Renal cortical epithelial cell (primary cell): ENCODE measurements at places on chromosomes 3 and 15.

DNA sequence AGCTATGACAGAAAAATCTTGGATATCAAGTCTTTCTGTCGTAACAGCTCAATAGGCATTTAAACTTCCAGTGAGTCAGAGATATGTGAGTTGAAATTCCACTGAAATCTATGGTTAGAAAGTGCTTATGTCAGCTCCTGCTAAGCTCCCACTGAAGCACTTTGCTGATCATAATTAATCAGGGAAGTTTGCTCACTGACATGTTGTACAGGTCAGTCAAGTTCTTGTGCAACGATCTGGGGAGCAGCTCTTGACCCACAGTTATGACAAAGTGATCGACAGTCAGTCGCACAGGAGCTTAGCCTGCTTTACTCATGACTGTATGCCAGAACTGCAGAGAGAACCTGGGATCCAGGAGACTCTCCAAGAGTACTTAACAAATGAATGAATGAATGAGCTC, 453.5 kb downstream of the SOX2 start:
- peak; percentile 93 for DNase-seq

DNA sequence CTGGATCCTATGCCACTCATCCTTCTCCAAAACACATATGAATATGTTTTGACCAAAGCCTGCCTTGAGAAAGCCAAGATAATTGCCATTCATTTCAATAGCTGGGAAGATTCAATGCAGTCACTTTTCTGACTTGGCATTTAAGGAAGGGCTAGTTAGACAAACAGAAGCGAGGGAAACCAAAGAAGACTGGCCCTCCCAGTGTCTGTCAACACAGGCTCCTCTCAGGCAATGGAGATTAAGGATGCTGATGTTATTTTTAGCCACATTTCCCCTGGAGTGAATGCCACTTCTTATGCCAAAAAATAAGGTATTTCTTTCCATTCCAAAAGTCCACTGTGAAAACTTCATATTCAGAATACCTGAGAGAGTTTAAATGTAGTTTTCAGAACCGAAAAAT, 101.7 kb downstream of the P3H2 start:
- no peak for DNase-seq

- no peak for DNase-seq
These were observed 119.0 kb upstream of the MEF2A start for GRCh38 chr15:99446565-99447496.

- no peak for DNase-seq
These were observed 54.0 kb downstream of the ETV5 start for GRCh38 chr3:186054792-186055352.

- no peak for DNase-seq
These were observed 501.7 kb upstream of the ARPP21 start for GRCh38 chr3:35137612-35138011.

DNA sequence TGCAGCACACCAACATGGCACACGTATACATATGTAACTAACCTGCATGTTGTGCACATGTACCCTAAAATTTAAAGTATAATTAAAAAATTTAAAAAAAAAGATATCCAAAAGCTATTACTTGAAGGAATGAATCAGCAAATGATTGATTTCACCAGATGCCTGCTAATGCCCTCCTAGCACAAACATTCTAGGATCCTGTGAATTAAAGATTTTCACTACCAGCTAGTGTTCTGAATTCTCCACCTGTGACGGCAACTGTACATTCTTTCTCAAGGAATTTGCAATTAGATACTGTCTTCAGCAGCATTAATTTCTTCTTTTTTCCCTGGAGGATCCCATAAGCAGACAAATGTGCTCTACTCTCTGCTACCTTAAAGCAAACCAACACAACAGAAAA, 694.9 kb downstream of the NTRK3 start:
- no peak for DNase-seq

GRCh38 chr15:67077641-67078215, 12.3 kb downstream of the SMAD3 start:
- DNase-seq = no peak

GRCh38 chr3:4401441-4401840, 65.6 kb downstream of the SUMF1 start:
- DNase-seq = no peak

GRCh38 chr3:52238761-52239701, at the start of gene TWF2:
Gene TWF2, minus strand, starts transcription at chr3:52239158. Its CDS starts 142 bp downstream, at chr3:52239016.
- DNase-seq = no peak

- DNase-seq = no peak
These were observed 129.1 kb downstream of the HCN4 start for GRCh38 chr15:73239564-73240215.

- peak; percentile 29 for DNase-seq
These were observed 35.1 kb downstream of the SLC25A26 start for GRCh38 chr3:66255865-66256264.

GRCh38 chr15:29031502-29032228, 145.9 kb downstream of the APBA2 start:
- no peak for DNase-seq

DNA sequence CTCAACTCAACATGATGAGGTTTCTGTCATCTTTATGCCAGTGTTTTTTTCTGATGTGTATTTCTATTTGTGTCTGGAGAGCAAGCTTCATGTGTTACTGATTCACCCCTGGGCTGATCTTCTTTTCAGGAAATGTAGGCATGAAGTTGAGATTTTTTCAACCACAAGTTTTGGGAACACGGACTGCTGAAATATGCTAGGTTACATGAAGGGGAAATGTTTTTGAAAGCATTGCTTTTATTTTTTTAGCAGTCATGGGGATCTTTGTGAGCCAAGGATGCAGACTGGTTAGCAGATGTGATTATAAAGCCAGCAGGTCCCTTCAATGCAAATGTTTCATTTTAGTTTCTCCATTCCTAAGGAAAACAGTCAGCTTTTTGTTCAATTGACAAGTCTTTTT, 219.3 kb upstream of the COL8A1 start:
- DNase-seq = no peak

GRCh38 chr3:129228891-129229585, 20.4 kb upstream of the COPG1 start:
- peak; percentile 59 for DNase-seq

DNA sequence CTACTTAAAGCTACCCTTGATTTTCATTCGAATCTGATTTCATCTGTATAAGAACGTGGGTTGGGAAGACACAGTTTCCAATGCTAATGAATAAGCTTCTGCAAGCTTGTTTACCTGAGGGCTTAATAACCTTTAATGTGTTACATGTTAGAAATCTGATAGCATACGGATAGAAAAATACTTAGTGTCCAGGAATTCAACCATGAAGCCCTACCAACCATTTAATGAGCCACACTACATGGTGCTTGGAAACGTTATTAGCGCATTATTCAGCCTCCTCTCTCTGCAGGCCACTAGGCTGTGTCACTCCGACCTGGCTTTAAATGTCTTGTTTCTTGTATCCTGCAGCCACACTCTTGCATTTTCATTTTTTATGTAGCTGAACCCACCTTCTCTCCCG, 1.6 kb downstream of the FAM81A start:
- peak; percentile 68 for DNase-seq

DNA sequence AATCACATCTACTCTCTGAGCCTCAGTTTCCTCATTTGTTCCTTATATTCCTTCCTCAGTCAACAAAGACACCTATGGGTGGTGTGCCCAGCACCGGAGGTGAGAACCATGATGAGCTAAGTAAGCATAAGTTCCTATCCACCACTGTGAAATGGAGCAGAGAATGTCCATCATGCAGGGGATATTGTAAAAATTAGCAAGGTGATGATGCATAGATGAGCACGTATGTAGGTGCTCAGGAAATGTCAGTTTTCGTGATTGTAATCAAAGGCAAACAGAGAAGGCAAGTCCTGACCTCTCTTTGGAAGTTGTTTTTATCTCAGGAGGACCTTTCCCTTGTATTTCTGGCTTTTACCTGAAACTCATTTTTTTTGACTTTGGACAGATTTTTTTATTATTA, 165.4 kb downstream of the GHSR start:
- DNase-seq = no peak

DNA sequence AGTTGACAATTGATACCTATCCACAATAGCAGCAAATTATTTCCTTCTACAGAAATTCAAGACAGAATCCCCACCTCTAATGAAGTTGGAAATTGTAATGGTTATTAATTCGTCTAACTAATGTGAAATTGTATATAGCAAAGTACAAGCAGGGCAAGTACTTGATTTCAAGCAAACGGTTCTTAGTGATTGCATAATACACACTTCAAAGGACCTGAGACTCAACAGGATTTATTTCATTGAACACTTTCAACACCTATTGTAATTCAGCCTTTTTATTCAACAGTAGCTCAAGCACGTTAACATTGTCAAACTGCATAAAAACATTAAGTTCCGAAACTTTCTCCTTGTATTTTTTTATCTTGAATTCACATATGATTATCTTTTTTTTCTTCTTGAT, 40.2 kb upstream of the AGTR1 start:
- DNase-seq = peak; percentile 21

- no peak for DNase-seq
These were observed 880.8 kb downstream of the ROBO1 start for GRCh38 chr3:78887029-78887428.

GRCh38 chr15:53295574-53295973, 463.9 kb downstream of the WDR72 start:
- DNase-seq = no peak

- no peak for DNase-seq
These were observed 398.4 kb upstream of the KCNMB2 start for GRCh38 chr3:178137831-178138230.

DNA sequence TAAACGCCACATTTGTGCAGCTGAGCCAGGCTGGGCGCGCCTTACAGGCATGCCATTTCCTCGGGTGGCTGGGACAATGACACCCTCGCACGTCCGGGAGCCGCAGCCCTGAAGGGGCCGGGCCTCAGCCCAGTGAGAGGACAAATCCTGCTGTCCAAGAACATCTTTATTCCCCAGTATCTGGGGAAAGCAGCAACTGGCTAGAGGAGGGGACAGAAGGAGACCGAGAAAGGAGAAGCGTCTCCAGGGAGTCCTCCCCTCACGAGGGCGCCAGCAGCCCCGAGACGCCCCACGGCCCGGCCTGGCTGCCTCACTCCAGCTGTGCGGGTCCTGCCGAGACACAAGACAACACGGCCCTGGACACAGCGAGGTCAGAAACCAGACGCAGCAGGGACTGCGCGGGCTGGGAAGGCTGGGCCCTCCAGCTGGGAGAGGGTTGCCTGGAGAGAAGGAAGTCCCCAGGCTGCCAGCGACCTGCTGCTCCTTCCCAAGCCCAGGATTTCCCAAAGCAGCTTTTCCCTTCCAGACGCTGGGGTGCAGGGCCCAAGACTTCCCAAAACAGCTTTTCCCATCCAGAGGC, 130.2 kb downstream of the CHSY1 start:
- DNase-seq = peak; percentile 13

DNA sequence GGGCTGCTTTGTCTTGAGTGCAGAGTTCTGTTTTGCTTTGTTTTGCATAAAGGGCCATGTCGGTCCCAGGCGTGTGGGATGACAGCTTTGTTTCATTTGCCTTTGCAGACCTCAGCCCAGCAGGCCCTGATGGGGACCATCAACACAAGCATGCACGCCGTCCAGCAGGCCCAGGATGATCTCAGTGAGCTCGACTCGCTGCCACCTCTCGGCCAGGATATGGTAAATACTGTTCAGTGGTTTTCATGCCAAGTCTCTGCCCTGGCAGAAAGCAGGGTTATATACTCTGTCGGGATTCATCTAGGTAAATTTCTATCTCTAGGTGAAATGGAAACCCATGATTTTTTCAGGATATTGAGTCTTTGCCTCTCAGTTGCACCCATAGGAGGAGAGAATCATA, 343.9 kb upstream of the TPM1 start:
- no peak for DNase-seq

GRCh38 chr15:27028858-27029477, 58.0 kb downstream of the GABRG3 start:
- no peak for DNase-seq

- DNase-seq = no peak
These were observed 8.1 kb downstream of the VGLL3 start for GRCh38 chr3:86982883-86983282.
